Endothelial cell (in vitro differentiated cells): ENCODE measurements at places on chromosomes 16 and 17.

DNA sequence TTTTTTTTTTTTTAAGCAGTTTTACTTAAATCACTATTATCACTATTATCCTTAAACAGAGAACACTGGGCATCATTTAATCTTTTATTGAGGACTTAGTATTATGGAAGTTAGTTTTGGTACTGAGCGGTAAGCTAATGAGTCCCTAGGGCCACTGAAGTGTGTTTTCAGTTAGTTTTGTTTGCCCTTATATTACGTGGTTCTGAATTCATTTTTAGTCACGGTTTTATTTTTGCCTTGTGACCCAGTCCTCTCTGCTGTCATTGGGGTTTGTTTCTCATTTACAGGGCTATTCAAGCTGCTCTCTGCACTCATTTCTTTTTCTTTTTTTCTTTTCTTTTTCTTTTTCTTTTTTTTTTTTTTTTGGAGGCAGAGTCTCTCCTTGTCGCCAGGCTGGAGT is 17.3 kb downstream of the RABEP1 start:
- no peak for DNase-seq

DNA sequence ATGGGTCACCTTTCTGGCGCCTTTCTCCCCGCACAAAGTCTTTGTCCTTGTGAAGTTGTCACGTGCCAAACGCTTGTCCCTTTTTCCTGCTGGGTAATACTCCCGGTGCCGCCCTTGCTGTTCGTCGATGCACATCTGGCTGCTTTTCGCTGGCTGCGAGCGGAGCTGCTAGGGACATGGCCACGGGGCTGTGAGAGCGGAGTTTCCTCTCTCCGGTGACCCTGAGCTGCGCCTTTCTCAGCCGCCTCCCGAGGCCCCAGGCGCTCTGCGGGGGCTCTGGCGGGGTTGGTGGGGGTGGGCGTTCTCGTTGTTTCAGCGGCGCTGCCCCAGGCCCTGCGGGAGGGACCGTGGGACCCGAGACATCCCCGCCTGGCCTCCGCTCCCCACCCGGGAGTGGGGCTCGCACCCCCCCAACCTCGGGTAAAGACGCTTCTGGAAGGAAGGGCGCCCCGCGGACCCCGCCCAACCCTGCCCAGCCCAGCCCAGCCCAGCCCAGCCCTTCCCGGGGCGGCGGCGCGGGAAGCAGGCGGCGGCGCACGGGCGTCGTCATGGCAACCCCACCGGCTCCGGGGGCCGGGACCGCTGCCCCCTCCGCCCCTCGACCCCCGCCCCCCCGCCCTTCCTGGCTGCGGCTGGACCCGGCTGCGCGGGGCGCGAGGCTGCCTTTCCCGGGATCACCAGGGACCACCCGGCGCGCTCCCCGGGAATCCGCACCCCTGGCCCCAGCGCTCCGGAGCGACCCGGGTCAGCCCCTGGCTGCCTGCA is 12.3 kb downstream of the CHMP6 start:
- DNase-seq: no peak

GRCh38 chr16:67873435-67874370 is 851 bp downstream of the EDC4 start:
- DNase-seq: no peak

GRCh38 chr17:6666077-6666521 is 14.5 kb downstream of the C17orf100 start:
- peak; percentile 79 for DNase-seq

- DNase-seq: no peak
Observed at GRCh38 chr17:75225016-75225415, 19.5 kb downstream of the NUP85 start.

- no peak for DNase-seq
Observed at GRCh38 chr16:75320435-75320834, 69.0 kb upstream of the BCAR1 start.

DNA sequence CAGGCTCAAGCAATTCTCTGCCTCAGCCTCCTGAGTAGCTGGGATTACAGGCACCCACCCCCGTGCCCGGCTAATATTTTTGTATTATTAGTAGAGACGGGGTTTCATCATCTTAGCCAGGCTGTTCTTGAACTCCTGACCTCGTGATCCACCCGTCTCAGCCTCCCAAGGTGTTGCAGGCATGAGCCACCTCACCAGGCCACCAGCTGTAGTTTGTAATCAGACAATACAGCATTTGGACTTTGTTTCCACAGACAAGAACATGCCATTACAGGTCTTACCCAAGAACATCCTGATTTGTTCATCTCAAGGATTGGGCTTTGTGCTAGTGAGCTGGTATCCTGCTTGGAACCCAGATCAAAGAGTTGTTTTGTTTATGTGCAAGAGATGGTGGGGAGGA is 30.1 kb downstream of the C17orf100 start:
- DNase-seq: no peak

DNA sequence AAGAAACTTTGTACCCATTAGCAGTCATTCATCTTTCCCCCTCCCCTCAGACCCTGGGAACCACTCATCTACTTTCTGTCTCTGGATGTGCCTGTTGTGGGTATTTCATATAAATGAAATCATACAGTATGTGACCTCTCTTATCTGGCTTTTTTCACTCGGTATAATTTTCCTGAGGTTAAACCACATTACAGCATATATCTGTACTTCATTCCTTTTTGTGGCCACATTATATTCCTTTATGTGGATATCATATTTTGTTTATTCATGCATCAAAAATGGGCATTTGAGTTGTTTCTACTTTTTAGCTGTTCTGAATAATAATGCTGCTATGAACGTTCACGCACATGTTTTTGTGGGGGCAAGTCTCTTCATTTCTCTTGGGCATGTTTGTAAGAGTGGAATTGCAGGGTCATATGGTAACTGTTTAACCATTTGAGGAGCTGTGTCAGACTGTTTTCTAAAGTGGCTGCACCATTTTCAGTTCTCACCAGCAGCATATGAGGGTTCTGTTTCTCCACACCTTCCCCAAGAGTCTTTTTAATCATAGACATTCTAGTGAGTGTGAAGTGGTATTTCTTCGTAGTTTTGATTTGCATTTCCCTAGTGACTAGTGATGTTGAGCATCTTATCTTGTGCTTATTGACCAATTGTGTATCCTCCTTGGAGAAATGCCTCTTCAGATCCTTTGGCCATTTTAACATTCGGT is 3.8 kb downstream of the SNX29 start:
- no peak for DNase-seq

DNA sequence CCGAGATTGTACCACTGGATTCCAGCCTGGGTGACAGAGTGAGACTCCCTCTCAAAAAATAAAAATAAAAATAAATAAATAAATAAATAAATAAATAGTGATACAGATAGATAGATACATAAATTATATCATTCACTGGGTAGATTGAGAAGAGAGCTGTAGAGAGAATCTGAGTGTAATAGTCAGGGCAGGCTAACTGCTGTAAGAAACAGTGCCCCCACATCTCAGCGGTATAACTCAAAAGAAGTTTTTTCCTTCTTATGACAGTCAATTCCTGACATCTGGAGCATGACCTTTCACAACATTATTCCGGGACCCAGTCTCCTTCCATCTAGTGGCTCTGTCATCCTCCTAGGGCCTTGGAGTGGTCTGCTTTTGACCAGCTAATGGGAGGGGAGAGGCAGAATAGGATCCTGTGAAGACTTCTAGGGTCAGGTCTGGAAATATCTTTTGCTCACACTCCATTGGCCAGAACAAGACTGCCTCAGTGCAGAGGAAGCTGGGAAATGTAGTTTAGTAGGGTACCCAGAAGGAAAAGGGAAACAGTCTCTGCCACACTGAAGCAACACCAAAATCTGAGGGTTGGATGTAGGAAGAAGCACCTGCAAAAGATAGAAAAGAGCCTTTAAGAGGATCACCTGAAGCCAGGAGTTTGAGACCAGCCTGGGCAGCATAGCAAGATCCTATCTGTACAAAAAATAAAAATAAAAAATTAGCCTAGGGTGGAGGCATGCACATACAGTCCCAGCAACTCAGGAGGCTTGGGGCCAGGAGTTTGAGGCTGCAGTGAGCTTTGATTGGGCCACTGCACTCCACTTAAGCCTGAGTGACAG is 3.0 kb upstream of the QPRT start:
- DNase-seq: peak; percentile 23

DNA sequence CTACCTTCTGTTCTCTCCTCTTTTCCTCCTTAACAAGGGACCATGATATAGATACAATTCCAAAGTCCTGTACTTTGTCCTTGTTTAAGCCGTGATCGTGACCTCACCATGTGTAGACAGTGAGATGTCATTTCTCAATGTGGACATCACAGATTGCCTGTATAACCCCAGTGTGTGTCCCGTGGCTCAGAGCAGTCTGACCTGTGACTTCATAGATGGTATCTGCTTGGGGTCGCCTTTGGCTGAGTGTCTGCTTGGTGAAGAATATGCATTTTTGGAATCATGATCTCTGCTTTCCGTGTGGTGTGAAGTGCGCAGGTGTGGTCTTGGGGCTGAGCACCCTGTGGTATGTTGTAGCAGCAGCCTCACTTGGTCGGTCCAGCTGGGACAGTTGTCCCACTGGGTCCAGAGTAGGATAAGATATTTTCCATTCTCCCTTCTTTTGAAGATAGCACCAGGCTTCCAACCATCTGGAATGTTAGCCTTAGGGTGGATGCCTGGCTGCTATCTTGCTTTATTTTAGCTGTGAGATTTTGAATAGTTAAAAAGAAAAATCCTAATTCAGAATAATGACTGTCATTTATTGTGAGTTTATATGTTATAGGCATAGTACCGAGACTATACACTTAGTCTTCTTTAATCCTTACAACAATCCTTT is 13.4 kb downstream of the MSI2 start:
- no peak for DNase-seq

DNA sequence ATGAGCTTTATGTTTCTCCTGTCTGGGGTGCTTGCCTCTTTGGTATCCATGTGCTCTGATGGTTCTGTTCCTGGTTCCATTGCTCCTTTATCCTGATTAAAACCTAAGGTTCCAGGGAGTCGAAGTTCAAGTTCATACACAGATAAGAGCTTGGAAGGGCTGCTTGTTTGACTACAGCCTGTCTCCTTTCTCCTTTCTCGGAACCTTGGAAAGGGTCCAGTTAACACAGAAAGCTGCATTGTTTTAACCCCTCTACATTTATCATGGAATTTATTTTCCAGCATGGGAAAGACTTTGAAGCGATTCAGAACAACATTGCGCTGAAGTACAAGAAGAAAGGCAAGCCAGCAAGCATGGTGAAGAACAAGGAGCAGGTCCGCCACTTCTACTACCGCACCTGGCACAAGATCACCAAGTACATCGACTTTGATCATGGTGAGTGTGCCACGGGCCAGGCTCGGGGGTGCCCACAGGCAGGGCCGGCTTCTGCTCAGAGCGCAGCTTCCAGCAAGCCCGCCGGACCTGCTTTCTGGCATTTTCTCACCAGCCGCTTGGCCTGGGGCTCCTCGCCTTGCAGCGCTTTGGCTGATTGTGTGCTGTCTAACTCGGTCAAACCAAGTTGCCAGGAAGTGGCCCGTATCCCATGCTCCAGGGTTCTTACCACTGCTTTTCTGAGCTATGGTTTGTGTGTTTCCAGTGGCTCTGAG is 19.9 kb downstream of the CRAMP1 start:
- no peak for DNase-seq

DNA sequence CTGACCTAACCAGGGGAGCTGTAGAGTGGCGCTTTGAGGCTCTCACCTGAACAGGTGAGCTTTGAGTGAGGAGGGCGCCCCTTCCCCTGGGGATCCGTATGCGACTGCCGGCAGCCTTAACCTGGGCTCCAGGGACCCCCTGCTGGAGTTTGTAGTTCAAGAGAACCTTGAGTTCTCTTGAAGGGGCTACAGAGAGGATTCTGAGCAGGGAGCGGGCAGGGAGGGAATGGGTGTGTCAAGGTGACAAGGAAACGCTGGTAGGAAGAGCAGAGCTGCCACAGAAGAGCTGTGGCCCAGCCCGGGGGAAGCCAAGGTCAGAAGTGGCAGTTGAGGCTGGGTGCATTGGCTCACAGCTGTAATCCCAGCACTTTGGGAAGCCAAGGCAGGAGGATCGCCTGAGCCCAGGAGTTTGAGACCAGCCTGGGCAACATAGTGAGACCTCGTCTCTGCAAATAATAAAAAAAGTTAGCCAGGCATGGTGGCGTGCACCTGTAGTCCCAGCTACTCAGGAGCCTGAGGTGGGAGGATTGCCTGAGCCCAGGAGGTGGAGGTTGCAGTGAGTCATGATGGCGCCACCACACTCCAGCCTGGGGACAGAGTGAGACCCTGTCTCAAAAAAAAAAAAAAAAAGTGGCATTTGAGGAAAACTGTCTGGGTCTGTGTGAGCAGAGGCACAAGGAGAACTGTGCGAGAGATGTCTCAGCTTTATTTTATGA is 1.2 kb downstream of the LLGL2 start:
- no peak for DNase-seq

GRCh38 chr17:17691468-17692263 is 10.4 kb downstream of the RAI1 start:
- DNase-seq: no peak

GRCh38 chr17:2911755-2912111 is 115.5 kb downstream of the RAP1GAP2 start:
- DNase-seq: no peak

DNA sequence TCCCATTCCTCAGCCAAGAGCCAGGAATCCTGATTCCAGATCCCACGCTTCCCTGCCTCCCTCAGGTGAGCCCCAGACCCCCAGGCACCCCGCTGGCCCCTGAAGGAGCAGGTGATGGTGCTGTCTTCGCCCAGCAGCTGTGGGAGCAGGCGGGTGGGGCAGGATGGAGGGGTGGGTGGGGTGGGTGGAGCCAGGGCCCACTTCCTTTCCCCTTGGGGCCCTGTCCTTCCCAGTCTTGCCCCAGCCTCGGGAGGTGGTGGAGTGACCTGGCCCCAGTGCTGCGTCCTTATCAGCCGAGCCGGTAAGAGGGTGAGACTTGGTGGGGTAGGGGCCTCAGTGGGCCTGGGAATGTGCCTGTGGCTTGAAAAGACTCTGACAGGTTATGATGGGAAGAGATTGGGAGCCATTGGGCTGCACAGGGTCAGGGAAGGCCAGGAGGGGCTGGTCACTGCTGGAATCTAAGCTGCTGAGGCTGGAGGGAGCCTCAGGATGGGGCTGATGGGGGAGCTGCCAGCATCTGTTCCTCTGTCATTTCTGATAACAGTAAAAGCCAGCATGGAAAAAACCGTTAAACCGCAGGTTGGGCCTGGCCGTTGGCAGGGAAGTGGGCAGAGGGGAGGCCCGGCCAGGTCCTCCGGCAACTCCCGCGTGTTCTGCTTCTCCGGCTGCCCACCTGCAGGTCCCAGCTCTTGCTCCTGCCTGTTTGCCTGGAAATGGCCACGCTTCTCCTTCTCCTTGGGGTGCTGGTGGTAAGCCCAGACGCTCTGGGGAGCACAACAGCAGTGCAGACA is at the start of gene SPN:
Gene SPN (plus strand): TSS at position 232 of the 791 bp plus-strand sequence. CDS start 482 bp downstream, at position 714.
- no peak for DNase-seq

DNA sequence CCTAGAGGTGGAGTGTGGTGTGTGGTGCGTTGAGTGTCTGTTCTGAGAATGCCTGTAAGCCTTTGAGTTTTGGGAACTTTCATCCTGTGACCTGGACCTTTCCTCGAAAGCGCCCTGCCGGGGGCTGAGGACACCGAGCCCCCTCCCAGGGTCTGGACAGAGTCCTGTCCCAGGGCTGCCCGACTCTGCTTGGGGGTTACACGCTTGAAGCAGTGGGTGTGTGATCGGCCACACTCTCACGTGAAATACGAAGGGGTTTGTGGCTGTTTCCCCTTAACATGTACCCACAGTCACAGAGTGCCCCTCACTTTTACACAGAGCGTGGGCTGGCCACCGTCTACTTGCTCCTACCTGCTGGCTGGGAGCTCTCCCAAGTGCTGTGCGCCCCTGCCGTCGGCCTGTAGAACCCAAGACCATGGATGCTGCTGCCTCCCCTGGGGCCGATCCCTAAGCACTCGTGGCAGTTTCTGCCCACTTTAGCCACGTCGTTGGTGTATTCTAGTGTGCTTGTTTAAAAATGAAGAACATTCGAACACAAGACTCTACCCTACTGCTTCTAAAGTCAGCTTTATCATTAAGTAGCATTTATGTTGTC is 6.8 kb downstream of the ZNF750 start:
- DNase-seq: no peak
